ENCODE measurements at places on chromosomes 13 and 19.

DNA sequence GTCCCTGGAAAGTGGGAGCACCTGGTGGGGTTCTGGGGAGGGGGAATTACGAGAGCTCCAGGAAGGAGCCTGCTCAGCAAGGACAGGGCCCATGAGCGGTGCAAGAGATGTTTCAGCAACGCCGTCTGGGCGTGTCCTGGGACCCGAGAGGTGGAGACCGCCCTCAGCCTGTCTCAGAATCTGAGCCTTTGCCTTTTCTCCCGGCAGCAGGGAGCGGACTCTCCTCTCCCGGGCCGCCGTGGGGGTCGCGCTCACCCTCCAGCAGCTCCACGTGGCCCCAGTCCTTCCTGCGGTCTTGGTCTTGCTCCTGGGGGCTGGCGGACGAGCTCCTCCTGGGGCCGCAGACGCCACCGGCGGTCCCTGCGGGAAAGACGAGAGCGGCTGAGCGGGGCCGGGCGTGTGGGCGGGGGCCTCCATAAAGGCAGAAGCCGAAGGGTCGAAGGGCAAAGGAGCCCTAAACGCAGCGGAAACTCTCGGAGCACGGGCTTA, 714 bp downstream of the POLRMT start:
- peak overlapping the region; percentile 91 for H3K4me3 ChIP-seq
- ATAC-seq, result peak; percentile 53
- H3K27ac ChIP-seq, result peak overlapping the region; percentile 81
- no peaks in the 10 kb centered on the region for H3K27me3 ChIP-seq

DNA sequence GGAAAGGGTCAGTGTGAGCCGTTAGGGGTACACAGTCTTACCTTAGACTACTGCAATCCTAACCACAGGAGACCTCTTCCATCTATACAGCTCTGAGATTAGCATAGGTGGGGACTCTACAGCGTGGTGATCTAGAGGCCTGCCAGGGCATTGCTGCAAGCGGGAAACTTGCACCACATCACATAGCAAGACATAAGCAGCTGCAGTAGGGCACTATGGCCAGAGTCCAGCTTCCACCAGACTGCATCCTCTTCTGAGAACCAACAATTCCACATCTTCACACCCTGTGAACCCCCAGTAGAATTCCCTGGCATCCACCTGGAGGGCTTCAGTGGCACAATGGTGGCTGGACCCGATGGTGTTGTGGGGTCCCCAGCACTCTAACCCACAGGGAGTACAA, 1564.3 kb upstream of the PRR20A start:
- peak; percentile 53 for ATAC-seq
- no peaks in the 10 kb centered on the region for H3K36me3 ChIP-seq
- no peak overlapping the region for H3K27ac ChIP-seq
- no peaks in the 10 kb centered on the region for H3K27me3 ChIP-seq

- H3K27me3 ChIP-seq, result peaks cover 10% of the 10 kb centered on the region
- no peak overlapping the region for H3K4me3 ChIP-seq
- H3K36me3 ChIP-seq, result no peaks in the 10 kb centered on the region
- no peak for ATAC-seq
- H3K27ac ChIP-seq, result no peak overlapping the region
- H3K4me1 ChIP-seq, result peaks cover 6% of the 10 kb centered on the region
Observed at GRCh38 chr13:91326146-91326545, 21.3 kb upstream of the MIR17HG start.

- H3K27ac ChIP-seq, result no peak overlapping the region
- no peaks in the 10 kb centered on the region for H3K4me1 ChIP-seq
- no peak for ATAC-seq
- H3K36me3 ChIP-seq, result peaks cover 50% of the 10 kb centered on the region
- H3K4me3 ChIP-seq, result no peak overlapping the region
- H3K27me3 ChIP-seq, result no peaks in the 10 kb centered on the region
Observed at GRCh38 chr19:45025264-45025663, 13.6 kb upstream of the CLASRP start.

DNA sequence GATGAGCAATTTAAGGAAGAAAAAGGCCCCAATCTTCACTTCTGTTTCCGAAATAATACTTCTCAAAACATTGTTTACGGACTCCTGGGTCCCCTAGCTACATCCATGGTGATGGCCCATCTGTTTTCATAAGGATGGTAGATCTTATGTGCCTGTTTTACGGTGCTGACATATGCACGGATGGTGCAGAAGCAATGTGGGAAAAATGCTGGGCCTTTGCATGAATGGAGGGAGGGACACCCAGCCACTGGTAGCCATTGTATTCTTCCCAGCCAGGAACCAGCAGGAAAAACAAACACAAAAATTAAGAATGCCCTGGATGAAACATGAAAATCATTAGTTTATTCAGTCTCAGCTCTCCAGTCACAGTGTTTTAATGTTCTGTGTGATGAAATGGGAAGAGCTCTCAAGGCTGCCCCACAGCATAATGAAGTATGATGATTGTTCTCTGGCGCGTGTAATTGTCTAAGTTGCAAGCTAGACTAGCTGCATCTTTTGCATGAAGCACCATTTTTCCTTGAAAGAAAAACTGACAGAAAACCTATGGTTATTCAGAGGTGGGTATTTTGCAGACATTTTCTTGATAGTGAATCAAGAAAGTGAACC, 1201.1 kb upstream of the SLC10A2 start:
- no peaks in the 10 kb centered on the region for H3K4me1 ChIP-seq
- no peak overlapping the region for H3K4me3 ChIP-seq
- H3K36me3 ChIP-seq, result no peaks in the 10 kb centered on the region
- no peaks in the 10 kb centered on the region for H3K27me3 ChIP-seq

- ATAC-seq, result no peak
- no peaks in the 10 kb centered on the region for H3K27me3 ChIP-seq
- H3K4me3 ChIP-seq, result peak overlapping the region; percentile 63
- no peak overlapping the region for H3K27ac ChIP-seq
- H3K36me3 ChIP-seq, result no peaks in the 10 kb centered on the region
- peaks cover 27% of the 10 kb centered on the region for H3K4me1 ChIP-seq
Observed at GRCh38 chr19:40191836-40192646, 815 bp downstream of the MAP3K10 start.

DNA sequence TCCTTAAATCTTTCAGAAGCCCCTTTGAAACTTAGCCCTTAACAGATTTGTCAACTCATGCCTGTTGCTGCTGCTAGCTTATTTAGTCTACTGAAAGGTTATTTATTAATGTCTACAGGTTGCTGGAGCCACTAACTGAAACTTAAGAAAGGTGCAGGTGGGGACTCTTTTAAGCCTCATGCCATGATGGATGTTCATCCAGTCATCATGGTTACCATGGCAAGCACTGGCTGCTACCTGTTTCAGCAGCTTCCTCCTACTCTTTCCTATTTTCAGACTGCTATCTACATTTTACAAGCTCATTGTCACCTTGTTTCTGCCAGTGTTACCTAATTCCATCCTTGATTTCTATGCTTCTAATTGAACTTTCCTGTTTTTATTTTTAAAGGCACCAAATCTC, 27.1 kb downstream of the DGKH start:
- no peak overlapping the region for H3K4me3 ChIP-seq
- H3K36me3 ChIP-seq, result no peaks in the 10 kb centered on the region
- no peak overlapping the region for H3K27ac ChIP-seq
- no peaks in the 10 kb centered on the region for H3K27me3 ChIP-seq
- no peaks in the 10 kb centered on the region for H3K4me1 ChIP-seq

DNA sequence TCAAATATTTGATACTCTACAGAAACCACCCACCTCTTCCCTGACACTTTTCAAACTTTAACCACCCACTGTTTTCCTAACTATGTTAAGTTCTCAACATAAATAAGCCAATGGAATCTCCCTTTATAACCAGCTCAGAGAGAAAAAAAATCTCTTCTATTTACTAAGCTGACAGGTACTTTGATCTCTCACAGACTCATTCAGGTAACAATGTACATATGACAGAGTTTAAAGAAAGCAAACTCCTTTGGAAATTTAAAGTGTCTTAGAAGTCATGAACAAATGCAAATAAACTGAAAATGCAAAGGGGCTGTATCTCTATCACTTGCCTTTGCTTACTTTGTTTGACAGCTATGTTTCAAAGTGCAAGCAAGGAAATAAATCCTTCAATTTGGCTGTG, 109.3 kb downstream of the KLF12 start:
- peak overlapping the region; percentile 24 for H3K27ac ChIP-seq
- peaks cover 74% of the 10 kb centered on the region for H3K4me1 ChIP-seq
- peaks cover 36% of the 10 kb centered on the region for H3K36me3 ChIP-seq
- no peak for ATAC-seq
- H3K27me3 ChIP-seq, result no peaks in the 10 kb centered on the region

DNA sequence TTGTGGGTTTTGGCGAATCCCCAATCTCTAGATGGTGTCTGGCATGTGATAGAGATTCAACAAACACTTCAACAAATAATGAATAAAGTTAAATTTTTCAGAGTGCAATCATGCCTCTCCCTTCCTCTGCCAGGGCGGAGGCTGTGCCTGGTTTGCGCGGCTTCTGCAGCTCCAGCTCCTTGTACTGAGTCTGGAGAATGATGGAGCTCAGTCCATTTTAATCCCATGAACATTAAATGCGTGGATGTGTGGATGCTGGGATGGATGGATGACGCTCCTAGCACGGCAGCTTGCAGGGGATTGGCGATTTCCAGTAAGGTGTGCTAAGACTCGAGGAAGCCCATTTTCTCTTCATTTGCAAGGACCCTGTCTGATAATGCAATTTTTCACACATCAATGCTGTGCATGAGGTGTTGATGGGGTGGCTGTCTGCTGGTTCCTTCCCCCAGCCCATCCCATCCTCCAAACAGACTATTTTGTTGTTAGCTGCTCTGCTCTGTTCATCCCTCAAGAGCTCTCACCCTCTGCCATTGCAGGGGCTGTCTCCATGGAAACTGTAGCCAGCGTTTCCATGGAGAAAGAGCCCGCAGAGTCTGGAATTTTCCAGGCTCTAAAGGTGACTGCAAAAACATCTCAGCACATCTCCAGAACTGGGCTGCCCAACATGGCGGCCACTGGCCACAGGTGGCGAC, 92.6 kb upstream of the PEG3 start:
- no peak overlapping the region for H3K4me3 ChIP-seq
- no peaks in the 10 kb centered on the region for H3K4me1 ChIP-seq
- H3K27ac ChIP-seq, result no peak overlapping the region
- no peaks in the 10 kb centered on the region for H3K36me3 ChIP-seq
- no peak for ATAC-seq

GRCh38 chr19:41205995-41206394, 13.0 kb downstream of the CYP2S1 start:
- H3K27me3 ChIP-seq, result peaks cover 19% of the 10 kb centered on the region
- H3K4me1 ChIP-seq, result peaks cover 5% of the 10 kb centered on the region
- no peak for ATAC-seq
- no peaks in the 10 kb centered on the region for H3K36me3 ChIP-seq

- H3K4me3 ChIP-seq, result no peak overlapping the region
- no peaks in the 10 kb centered on the region for H3K4me1 ChIP-seq
- no peaks in the 10 kb centered on the region for H3K27me3 ChIP-seq
- H3K27ac ChIP-seq, result no peak overlapping the region
- no peaks in the 10 kb centered on the region for H3K36me3 ChIP-seq
Observed at GRCh38 chr13:19156013-19156825, 25.4 kb downstream of the TUBA3C start.

DNA sequence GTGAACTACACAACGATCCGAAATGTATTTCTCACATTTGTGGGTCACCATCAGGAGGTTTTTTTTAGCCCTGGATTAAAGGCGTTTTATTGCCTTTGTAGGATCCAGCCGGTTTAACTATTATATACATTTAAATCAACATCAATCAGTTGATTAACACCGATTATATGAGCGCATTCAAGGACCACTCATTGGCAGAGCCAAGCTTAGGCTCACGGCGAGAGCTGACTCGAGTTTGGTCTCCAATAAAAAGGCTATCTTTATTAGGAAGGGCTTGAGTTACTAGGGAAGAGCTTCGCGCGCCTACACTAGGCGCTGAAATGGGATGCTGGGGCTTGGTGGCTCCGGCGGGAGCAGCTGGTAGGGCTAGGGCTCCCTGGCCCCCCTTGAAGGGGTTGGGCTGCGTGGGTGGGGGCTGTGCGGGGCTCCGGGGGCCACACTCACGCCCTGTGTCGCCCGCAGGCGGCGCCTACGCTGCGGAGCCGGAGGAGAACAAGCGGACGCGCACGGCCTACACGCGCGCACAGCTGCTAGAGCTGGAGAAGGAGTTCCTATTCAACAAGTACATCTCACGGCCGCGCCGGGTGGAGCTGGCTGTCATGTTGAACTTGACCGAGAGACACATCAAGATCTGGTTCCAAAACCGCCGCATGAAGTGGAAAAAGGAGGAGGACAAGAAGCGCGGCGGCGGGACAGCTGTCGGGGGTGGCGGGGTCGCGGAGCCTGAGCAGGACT, 4.2 kb downstream of the PDX1 start:
- no peak overlapping the region for H3K4me3 ChIP-seq
- no peak overlapping the region for H3K27ac ChIP-seq
- H3K36me3 ChIP-seq, result no peaks in the 10 kb centered on the region
- H3K27me3 ChIP-seq, result peaks cover 89% of the 10 kb centered on the region
- no peak for ATAC-seq

GRCh38 chr13:24129914-24130774, 30.4 kb upstream of the SPATA13 start:
- peaks cover 6% of the 10 kb centered on the region for H3K36me3 ChIP-seq
- no peak for ATAC-seq
- H3K4me1 ChIP-seq, result peaks cover 14% of the 10 kb centered on the region
- no peak overlapping the region for H3K4me3 ChIP-seq

- H3K4me3 ChIP-seq, result no peak overlapping the region
- no peaks in the 10 kb centered on the region for H3K36me3 ChIP-seq
- H3K27ac ChIP-seq, result no peak overlapping the region
- H3K27me3 ChIP-seq, result peaks cover 52% of the 10 kb centered on the region
- H3K4me1 ChIP-seq, result no peaks in the 10 kb centered on the region
Observed at GRCh38 chr19:50745221-50745620, 22.1 kb downstream of the CLEC11A start.

GRCh38 chr19:27997069-27997468, 1215.9 kb downstream of the UQCRFS1 start:
- H3K27me3 ChIP-seq, result no peaks in the 10 kb centered on the region
- H3K36me3 ChIP-seq, result no peaks in the 10 kb centered on the region
- H3K4me1 ChIP-seq, result no peaks in the 10 kb centered on the region
- H3K4me3 ChIP-seq, result no peak overlapping the region
- ATAC-seq, result no peak

GRCh38 chr13:44812818-44813217, 176.5 kb downstream of the NUFIP1 start:
- H3K27ac ChIP-seq, result no peak overlapping the region
- H3K4me3 ChIP-seq, result no peak overlapping the region
- peaks cover 8% of the 10 kb centered on the region for H3K27me3 ChIP-seq
- ATAC-seq, result no peak

GRCh38 chr19:41310033-41310831, at the start of gene CCDC97:
Gene CCDC97, plus strand, starts transcription at chr19:41310172. Its CDS starts 139 bp downstream, at chr19:41310311.
- peak within 1 kb of the TSS; percentile 96 for H3K4me3 ChIP-seq
- ATAC-seq, result peak; percentile 89
- H3K27ac ChIP-seq, result peak within 1 kb of the TSS; percentile 99
- peaks cover 37% of the 10 kb centered on the region for H3K36me3 ChIP-seq
- H3K27me3 ChIP-seq, result no peaks in the 10 kb centered on the region

- H3K36me3 ChIP-seq, result peaks cover 57% of the 10 kb centered on the region
- H3K4me1 ChIP-seq, result peaks cover 69% of the 10 kb centered on the region
- no peaks in the 10 kb centered on the region for H3K27me3 ChIP-seq
- no peak for ATAC-seq
- peak overlapping the region; percentile 93 for H3K4me3 ChIP-seq
Observed at GRCh38 chr19:35898499-35898809, 1.9 kb downstream of the NFKBID start.

Data from stimulated activated memory B cell treated with anti-CD40 and anti-IgM and Interleukin-4, amounts not matched to agents 10 μg/mL and 1 μg/mL and 100 μg/mL, for 72 hours (primary cell).